H1 (cell line): ENCODE measurements at places on chromosomes 6 and 20. TPM values are rescaled to one million over a fixed set of nuclear protein-coding genes. Genes with fewer than 3 reads are reported as not detected.

The PSMB9 gene
- 2.9 and 4.5 TPM in 2 replicates for total RNA-seq

The LPIN3 gene
- 3.1 and 3.7 TPM in 2 replicates for total RNA-seq

- no peaks in the 10 kb centered on the region for H3K4me1 ChIP-seq
- DNase-seq = no peak
- peak overlapping the region; percentile 63 for H3K4me3 ChIP-seq
- no peaks in the 10 kb centered on the region for H3K36me3 ChIP-seq
- H3K27me3 ChIP-seq = no peaks in the 10 kb centered on the region
These were observed 58.5 kb upstream of the PRSS16 start for GRCh38 chr6:27188885-27189418.

DNA sequence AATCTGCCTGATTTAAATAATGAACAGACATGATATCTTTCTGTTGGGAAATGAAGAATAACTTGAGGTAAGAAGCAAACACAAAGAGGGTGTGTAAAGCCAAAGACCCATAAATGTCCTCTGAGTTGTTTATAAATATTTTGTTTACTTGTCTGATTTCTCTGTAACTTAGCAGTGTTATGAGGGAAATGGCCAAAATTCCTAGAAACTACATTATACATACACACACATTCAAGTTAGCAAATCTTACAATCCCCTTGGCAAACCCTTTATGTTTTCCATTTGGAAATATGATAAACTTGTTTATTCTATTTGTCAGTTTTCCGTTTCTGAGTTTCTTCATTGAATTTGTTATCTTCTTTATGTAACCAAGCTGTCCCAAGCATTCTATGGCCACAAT is 81.4 kb upstream of the TCF21 start:
- H3K4me1 ChIP-seq = no peaks in the 10 kb centered on the region
- H3K4me3 ChIP-seq = no peak overlapping the region
- no peaks in the 10 kb centered on the region for H3K36me3 ChIP-seq
- DNase-seq = no peak
- H3K27me3 ChIP-seq = no peaks in the 10 kb centered on the region

DNA sequence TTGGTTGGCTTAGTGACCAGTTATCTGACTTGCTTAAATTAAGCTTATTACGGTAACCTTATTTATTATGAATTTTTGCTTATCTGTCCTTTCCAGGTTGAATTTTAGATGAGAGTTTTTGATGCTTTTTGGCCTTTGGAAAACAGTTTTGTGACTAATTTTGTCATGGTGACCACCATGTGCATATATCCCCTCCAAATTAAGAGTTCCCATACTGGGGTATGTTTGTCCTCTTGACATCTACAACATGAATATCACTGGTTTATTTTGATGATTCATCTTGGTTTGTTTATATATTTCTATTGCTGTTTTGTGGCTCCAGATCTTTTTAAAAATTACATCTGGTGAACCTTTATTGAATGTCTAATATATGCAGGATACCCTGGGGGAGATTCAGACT is 61.4 kb downstream of the PHF20 start:
- no peaks in the 10 kb centered on the region for H3K27me3 ChIP-seq
- no peak overlapping the region for H3K27ac ChIP-seq
- no peak for DNase-seq
- no peak overlapping the region for H3K4me3 ChIP-seq

GRCh38 chr20:53384392-53384791 is 209.2 kb downstream of the ZNF217 start:
- H3K4me1 ChIP-seq = peaks cover 1% of the 10 kb centered on the region; the same call in 1 of the 2 replicates
- no peak for DNase-seq

The KCNK16 gene
- total RNA-seq = not detected in 2 replicates

DNA sequence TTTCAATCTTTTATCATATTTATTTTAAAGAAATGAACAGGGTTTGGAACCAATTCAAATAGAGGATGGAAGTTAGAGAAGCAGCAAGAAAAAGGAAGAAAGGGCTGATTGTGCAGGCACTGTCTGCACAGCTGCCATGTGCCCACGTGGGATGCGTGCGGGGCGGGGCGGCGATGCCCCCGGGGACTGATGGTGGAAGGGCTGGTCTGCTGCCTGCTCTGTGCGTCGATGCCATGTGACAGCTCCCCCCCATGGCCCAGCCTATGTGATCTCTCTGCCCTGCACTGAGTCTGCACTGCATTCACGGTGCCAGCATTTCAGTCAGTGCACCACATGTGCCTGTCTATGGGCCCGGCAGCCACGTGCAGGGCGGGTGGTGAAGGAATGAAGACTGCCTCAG is 96.4 kb downstream of the IRF4 start:
- no peak overlapping the region for H3K4me3 ChIP-seq
- DNase-seq = no peak
- no peaks in the 10 kb centered on the region for H3K27me3 ChIP-seq
- H3K36me3 ChIP-seq = peaks cover 36% of the 10 kb centered on the region

GRCh38 chr20:48745330-48745729 is 82.5 kb downstream of the PREX1 start:
- no peaks in the 10 kb centered on the region for H3K36me3 ChIP-seq
- H3K4me1 ChIP-seq = peaks cover 7% of the 10 kb centered on the region; the same call in 1 of the 2 replicates
- DNase-seq = no peak
- H3K4me3 ChIP-seq = no peak overlapping the region

The TNF gene
- total RNA-seq = not detected in 2 replicates
